CD4-positive, alpha-beta T cell treated with Interleukin-1 beta for 1 hour (primary cell): ENCODE measurements at places on chromosomes 1 and 21.
A peak's percentile ranks its signal among the peaks of the same experiment; 100 is the strongest.

DNA sequence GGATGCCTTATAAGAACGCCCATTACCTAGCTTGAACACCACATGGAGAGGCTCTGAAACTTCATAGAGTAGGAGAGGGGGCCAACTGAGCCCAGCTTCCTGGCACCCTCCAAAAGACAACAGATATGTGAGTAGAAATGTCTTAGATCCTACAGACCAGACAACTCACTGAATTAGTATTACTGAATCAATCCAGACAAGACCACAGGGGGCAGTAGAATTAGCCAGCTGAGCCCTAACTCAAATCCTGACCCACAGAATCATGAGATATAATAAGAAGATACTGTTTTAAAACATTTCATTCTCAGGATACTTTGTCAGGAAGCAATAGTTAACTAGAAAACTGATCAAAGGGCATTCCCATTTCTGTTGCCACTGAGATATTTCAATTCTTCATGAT, 45.8 kb upstream of the C1orf21 start:
- DNase-seq = no peak

- no peak for DNase-seq
Measured at GRCh38 chr21:16597753-16598152, 868.0 kb downstream of the USP25 start.

- no peak for DNase-seq
Measured at GRCh38 chr21:35451276-35451675, 402.2 kb upstream of the RUNX1 start.

- DNase-seq = no peak
Measured at GRCh38 chr1:183063349-183063748, 40.1 kb downstream of the LAMC1 start.

DNA sequence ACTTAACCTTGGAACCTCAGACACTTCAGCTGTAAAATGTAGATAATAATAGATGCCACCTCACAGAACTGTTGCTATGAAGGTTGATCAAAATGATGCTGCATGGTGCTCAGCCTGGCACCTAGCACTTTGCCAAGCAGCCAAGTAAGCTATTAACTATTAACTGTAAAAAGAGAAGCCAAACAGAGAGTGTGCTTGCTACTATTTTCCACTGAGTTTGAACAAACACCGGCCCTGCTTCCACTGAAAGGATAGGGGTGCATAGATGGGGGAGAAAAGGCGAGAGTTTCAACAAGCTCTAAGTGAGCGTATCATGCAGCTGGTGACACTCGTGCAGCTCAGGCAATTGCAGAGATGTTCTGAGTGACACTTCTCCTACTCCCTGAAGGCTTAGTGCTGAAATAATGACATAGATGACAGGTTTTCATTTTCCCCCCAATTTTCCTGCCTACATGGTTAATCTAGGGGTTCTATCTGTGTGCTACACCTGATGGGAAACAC, 78.2 kb downstream of the GPR88 start:
- DNase-seq = no peak

DNA sequence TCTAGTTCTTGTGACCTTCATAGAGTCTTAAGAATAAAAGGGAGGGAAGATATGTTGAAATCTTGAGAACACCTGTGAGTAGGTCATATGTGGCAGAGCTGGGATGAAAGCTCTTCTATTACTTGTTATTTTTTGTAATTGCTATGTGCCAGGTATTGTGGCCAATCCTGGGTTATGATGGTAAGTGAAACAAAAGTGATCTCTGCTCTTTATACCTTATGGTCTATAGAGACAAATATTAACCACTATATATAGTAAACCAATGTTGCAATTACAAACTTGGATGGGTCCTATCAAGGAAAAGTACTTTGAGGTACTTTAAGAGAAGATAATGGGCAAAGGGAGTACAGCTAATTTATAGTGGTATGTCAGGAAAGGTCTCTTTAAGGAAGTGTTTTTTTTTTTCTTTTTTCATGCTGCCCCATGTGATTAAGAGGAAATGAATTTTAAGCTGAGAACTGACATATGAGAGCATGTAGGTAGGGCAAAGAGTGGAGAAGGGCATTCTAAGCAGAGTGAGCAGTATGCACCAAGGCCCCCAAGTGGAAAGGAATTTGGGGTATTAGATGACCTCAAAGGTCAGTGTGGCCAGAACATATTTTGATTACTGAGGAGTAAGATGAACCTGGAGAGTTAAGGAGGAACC, 43.3 kb downstream of the POU2F1 start:
- no peak for DNase-seq

DNA sequence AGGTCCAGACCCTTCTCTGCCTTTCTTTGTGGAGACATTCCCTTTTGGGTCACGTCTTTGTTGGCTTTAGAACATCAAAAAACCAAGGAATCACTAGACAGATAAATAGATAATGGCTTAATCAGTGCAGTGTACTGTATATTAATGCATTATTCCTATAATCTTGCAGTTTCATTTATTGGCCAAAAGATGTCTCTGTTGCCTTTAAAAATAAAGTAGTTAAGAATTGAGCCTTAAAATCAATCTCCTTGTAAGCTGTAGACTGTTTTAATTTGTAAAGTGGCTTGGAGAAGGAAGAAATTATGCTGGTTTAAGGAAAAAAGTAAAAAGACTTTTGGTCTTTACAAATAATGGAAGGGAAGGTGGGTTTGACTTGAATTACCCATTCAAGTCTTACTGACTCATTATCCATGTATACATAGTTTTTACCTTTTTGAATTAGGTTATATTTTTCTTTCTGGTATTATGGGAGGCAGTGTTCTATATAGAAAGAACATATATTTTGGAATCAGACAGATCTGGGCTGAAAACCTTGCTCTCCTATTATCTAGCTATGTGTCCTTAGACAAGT, 84.6 kb downstream of the VPS13D start:
- no peak for DNase-seq

DNA sequence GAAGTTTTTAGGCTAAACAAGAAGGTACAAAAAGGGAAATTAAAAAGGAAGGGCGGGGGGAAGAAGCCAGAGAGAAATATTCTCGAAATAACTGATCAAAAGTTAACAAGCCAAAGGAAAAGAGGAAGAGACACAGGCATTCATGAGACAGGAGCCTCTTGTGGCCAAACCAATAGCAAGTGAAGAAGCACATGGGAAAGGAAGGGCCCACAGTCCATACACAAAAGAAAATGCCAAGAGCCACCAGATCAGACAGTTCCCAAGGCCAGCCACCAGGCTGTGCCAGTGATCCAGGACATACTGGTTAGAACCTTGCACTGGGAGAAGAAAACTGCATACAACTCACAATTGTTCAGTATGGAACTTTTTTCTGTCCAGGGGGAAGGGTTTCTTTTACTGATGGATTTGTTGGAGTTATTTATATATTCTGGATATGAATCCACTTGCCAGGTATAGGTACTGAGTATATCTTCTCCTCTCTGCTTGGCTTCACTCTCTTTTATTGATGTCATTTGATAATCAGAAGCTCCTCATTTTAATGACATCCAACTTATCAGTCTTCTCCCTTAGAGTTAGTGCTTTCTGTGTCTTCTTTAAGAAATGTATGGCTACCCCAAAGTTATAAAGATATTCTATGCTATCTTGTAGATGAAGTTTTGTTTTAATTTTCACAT, 76.8 kb downstream of the CD46 start:
- peak; percentile 79 for DNase-seq

DNA sequence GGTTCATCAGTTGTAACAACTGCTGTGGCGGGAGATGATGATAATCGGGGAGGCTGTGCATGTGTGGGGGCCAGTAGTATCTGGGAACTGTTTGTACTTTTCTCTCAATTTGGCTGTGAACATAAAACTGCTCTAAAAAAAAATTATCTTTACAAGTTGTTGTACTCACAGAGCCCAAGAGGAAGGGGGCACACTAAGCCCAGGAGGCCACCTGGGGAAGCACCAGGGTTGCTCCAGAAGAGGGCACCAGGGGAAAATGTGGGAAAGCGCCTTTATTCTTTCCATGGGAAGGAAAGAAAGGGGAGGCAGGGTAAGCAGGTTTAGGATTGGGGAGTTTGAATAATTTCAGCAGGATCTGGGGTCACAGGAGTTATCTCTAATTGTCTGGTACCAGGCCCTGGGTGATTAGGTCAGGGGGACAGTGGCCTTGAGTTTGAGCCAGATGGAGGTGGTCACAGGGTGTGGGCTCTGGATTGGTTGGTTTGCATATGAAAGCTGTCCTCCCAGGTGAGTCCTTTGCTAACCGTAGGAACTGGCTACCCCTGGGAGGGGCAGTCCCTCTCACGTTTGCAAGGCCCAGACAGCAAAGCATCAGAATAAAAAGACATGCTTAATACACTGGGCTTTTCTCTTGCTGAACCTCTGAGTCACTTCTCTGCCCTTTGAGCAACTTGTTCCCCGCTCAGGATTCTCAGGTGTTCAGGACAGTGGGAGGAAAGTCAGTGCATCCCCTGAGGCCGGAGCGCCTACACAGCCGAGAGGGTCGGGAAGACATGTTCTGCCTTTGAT, 11.2 kb downstream of the MYOC start:
- DNase-seq = no peak

DNA sequence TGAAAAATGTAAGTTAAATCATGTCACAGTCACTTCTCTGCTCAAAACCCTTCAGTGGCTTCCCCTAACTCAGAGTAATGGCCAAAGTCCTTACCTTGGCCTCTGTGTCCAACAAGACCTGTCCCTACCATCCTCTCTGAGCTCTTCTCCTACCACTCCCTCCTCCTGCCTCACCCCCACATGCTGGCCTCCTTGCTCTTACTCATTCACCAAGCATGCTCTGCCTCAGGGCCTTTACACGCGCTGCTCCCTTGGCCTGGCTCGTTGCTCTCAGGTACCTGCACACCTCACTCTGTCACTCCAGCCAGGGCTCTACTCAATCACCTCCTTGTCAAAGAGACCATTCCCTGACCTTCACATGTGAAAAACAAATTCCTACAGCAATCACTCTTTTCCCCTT, 54.2 kb downstream of the SEC16B start:
- no peak for DNase-seq

GRCh38 chr1:182972829-182973228, 19.9 kb upstream of the SHCBP1L start:
- no peak for DNase-seq
